ENCODE measurements at places on chromosomes 5 and 9. TPM values are rescaled to one million over a fixed set of nuclear protein-coding genes. Genes with fewer than 3 reads are reported as not detected.

The TMEM174 gene
- not detected for total RNA-seq

The NPDC1 gene
- 36.0 TPM for total RNA-seq

The STK32A gene
- not detected for total RNA-seq

- H3K36me3 ChIP-seq: peaks cover 12% of the 10 kb centered on the region
- H3K27ac ChIP-seq: no peak overlapping the region
- DNase-seq: no peak
- peaks cover 57% of the 10 kb centered on the region for H3K4me1 ChIP-seq
- H3K4me3 ChIP-seq: no peak overlapping the region
- no peaks in the 10 kb centered on the region for H3K27me3 ChIP-seq
These were observed 39.8 kb downstream of the LNPEP start for GRCh38 chr5:96975656-96976055.

DNA sequence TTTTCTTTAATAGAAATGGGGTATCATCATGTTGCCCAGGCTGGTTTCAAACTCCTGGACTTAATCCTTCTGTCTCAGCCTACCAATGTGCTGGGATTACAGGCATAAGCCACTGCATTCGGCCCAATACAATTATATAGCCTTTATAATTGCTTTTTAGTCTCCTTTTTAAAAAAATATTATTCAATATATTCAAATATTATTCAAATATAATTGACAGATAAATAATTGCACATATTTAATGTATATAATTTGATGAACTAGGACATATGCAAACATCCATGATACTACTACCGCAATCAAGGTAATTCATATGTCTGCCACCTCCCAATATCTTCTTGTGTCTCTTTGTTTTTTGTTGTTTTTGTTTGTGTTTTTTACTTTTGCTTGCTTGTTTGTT lies 894.2 kb upstream of the PTPRD start:
- no peaks in the 10 kb centered on the region for H3K27me3 ChIP-seq
- H3K4me3 ChIP-seq: no peak overlapping the region
- no peaks in the 10 kb centered on the region for H3K4me1 ChIP-seq
- no peak for DNase-seq

GRCh38 chr9:114107286-114108001 lies 8.4 kb upstream of the KIF12 start:
- no peak for DNase-seq
- no peaks in the 10 kb centered on the region for H3K4me1 ChIP-seq
- no peaks in the 10 kb centered on the region for H3K36me3 ChIP-seq
- no peak overlapping the region for H3K4me3 ChIP-seq
- peaks cover 2% of the 10 kb centered on the region for H3K27me3 ChIP-seq

DNA sequence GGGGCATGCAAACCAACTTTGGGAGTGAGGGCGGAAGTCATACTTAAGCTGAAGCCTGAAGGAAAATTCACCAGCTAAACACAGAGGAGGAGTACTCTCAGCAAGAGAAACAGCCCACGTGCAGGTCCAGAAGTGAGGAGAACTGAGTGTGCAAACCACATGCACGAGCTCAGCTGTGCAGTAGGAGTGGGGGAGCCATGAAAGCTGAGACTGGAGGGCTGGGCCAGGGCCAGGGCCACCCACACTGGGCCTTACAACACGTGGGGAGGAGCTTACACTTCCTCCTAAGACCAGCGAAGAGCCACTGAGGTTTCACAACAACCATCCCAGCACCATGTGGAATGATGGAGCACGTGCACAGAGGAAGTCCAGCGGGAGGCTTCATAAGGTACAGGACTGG lies 9.3 kb upstream of the WWC1 start:
- no peaks in the 10 kb centered on the region for H3K36me3 ChIP-seq
- no peak overlapping the region for H3K4me3 ChIP-seq
- no peak for DNase-seq
- H3K27me3 ChIP-seq: peaks cover 17% of the 10 kb centered on the region
- H3K27ac ChIP-seq: no peak overlapping the region
- H3K4me1 ChIP-seq: peaks cover 9% of the 10 kb centered on the region

DNA sequence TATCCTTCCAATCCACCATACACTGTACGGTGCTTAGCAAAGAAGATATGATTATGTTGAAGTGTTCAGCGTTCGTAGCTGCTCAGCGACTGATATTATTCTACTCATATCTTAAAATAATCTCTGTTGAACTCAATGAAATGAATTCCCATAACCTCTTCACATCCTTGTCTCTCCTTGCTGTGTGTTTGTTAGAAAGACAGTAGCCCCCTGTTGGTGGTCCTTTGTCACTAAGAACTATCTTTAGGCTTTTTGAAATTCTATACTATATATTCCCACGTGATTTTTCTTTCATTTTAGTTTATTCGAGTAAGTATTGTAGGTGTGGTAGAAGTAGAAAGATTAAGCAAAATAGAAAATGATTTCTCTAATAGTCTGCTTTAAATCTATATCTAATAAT lies 762.8 kb upstream of the WWC1 start:
- no peak overlapping the region for H3K4me3 ChIP-seq
- H3K36me3 ChIP-seq: no peaks in the 10 kb centered on the region
- no peak overlapping the region for H3K27ac ChIP-seq
- DNase-seq: no peak
- no peaks in the 10 kb centered on the region for H3K27me3 ChIP-seq

GRCh38 chr9:89884356-89885083 lies 279.7 kb downstream of the GADD45G start:
- no peak overlapping the region for H3K4me3 ChIP-seq
- DNase-seq: no peak
- H3K27ac ChIP-seq: no peak overlapping the region
- no peaks in the 10 kb centered on the region for H3K4me1 ChIP-seq

Data from activated CD4-positive, alpha-beta memory T cell treated with anti-CD3 and anti-CD28 coated beads for 36 hours (primary cell).